Fibroblast of the aortic adventitia (primary cell): ENCODE measurements at places on chromosomes 7 and 10. TPM values are rescaled to one million over a fixed set of nuclear protein-coding genes. Genes with fewer than 3 reads are reported as not detected.

The RAMP3 gene
- not detected in 2 replicates for total RNA-seq

The RELN gene
- total RNA-seq = 7.5 and 88.7 TPM in 2 replicates

The TNS3 gene
- total RNA-seq = 7.1 and 28.3 TPM in 2 replicates

The ARPC1A gene
- 85.0 and 253 TPM in 2 replicates for total RNA-seq

The CNPY1 gene
- not detected in 2 replicates for total RNA-seq

The LRRC61 gene
- total RNA-seq = 0.09 and 2.2 TPM in 2 replicates

The ALDH18A1 gene
- total RNA-seq = 68.4 and 76.9 TPM in 2 replicates

The SEMA4G gene
- total RNA-seq = 0.25 and 0.81 TPM in 2 replicates

The GIMAP5 gene
- not detected in 2 replicates for total RNA-seq

The VAX1 gene
- not detected in 2 replicates for total RNA-seq

The DPP6 gene
- total RNA-seq = not detected in 2 replicates

The FRAT2 gene
- total RNA-seq = 5.2 and 6.8 TPM in 2 replicates

The EPHA1 gene
- total RNA-seq = not detected in 2 replicates

The DOCK4 gene
- total RNA-seq = 7.6 and 25.9 TPM in 2 replicates

The FAM180A gene
- 2.5 and 71.0 TPM in 2 replicates for total RNA-seq

The ZNF425 gene
- total RNA-seq = 4.3 and 6.5 TPM in 2 replicates
